ENCODE measurements at places on chromosomes 6 and 20.

GRCh38 chr20:24584078-24584477 is 114.6 kb downstream of the SYNDIG1 start:
- H3K36me3 ChIP-seq = no peaks in the 10 kb centered on the region
- DNase-seq = no peak
- H3K27me3 ChIP-seq = no peaks in the 10 kb centered on the region
- H3K27ac ChIP-seq = no peak overlapping the region
- no peak overlapping the region for H3K4me3 ChIP-seq

- no peak for DNase-seq
- H3K36me3 ChIP-seq = peaks cover 4% of the 10 kb centered on the region
- peaks cover 6% of the 10 kb centered on the region for H3K4me1 ChIP-seq
- no peaks in the 10 kb centered on the region for H3K27me3 ChIP-seq
Observed at GRCh38 chr20:7174554-7174953, 407.1 kb downstream of the BMP2 start.

- H3K4me3 ChIP-seq = peak overlapping the region; percentile 96
- H3K36me3 ChIP-seq = no peaks in the 10 kb centered on the region
- peak; percentile 74 for DNase-seq
- no peaks in the 10 kb centered on the region for H3K4me1 ChIP-seq
- H3K27ac ChIP-seq = peak overlapping the region; percentile 43
Observed at GRCh38 chr6:28838289-28838633, 85.5 kb downstream of the TRIM27 start.

- H3K4me3 ChIP-seq = no peak overlapping the region
- no peak overlapping the region for H3K27ac ChIP-seq
- DNase-seq = no peak
- no peaks in the 10 kb centered on the region for H3K27me3 ChIP-seq
- no peaks in the 10 kb centered on the region for H3K36me3 ChIP-seq
Observed at GRCh38 chr20:14667226-14667625, 329.8 kb upstream of the FLRT3 start.

- DNase-seq = no peak
- no peak overlapping the region for H3K4me3 ChIP-seq
- H3K27ac ChIP-seq = no peak overlapping the region
- no peaks in the 10 kb centered on the region for H3K4me1 ChIP-seq
- no peaks in the 10 kb centered on the region for H3K27me3 ChIP-seq
- H3K36me3 ChIP-seq = peaks cover 3% of the 10 kb centered on the region
Observed at GRCh38 chr6:30903236-30903635, 4.8 kb upstream of the GTF2H4 start.

DNA sequence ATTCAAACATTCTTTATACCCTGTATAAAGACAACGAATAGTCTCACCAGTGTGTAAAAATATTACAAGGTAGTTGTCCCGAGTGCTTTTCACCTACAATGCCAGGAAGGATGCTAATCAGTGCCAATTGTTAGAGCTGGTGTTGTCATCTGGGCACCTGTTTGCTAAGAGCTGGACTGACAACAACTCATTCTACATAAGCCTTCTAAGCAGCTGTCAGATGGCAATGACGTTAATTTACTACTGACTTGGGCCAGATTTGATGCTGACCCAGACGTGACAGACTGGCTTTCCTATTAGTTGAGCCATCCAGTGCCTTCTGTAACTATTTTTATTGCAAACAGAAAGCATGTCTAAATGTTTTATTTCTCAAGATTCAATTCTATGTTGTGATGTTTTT is 355.2 kb downstream of the ADGRB3 start:
- H3K27me3 ChIP-seq = no peaks in the 10 kb centered on the region
- DNase-seq = no peak
- peaks cover 5% of the 10 kb centered on the region for H3K4me1 ChIP-seq
- H3K4me3 ChIP-seq = no peak overlapping the region
- no peaks in the 10 kb centered on the region for H3K36me3 ChIP-seq

- DNase-seq = no peak
- H3K4me3 ChIP-seq = no peak overlapping the region
- no peaks in the 10 kb centered on the region for H3K27me3 ChIP-seq
Observed at GRCh38 chr20:60967431-60968316, 284.4 kb upstream of the CDH4 start.

- no peaks in the 10 kb centered on the region for H3K27me3 ChIP-seq
- H3K27ac ChIP-seq = no peak overlapping the region
- DNase-seq = no peak
- H3K36me3 ChIP-seq = no peaks in the 10 kb centered on the region
Observed at GRCh38 chr6:32079566-32080290, 29.4 kb downstream of the TNXB start.

GRCh38 chr6:46893648-46894047 is 28.1 kb downstream of the ADGRF5 start:
- no peak for DNase-seq
- no peaks in the 10 kb centered on the region for H3K4me1 ChIP-seq
- H3K27me3 ChIP-seq = no peaks in the 10 kb centered on the region
- no peak overlapping the region for H3K4me3 ChIP-seq

- no peak for DNase-seq
- H3K27ac ChIP-seq = no peak overlapping the region
- H3K4me3 ChIP-seq = no peak overlapping the region
- H3K27me3 ChIP-seq = no peaks in the 10 kb centered on the region
- no peaks in the 10 kb centered on the region for H3K4me1 ChIP-seq
Observed at GRCh38 chr6:156167625-156168071, 609.5 kb upstream of the ARID1B start.

DNA sequence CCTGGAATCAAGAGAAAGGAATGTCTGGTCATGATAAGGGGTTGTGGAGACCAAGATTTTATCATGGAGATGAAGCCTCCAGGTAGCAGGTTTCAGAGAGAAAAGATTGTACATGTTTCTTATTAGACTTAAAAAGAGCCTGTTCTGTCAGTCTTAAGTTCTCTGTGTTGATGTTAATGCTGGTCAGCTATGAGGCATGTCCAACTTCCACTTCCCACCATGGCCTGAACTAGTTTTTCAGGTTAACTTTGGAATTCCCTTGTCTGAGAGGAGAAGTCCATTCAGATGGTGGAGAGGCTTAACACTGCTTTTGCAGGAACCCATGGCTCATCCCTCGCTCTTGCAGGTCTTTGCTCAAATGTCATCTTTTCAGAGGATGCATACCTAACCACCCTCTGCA is 27.5 kb upstream of the TAB2 start:
- no peak for DNase-seq
- H3K27me3 ChIP-seq = no peaks in the 10 kb centered on the region
- no peaks in the 10 kb centered on the region for H3K4me1 ChIP-seq
- no peak overlapping the region for H3K27ac ChIP-seq
- H3K36me3 ChIP-seq = no peaks in the 10 kb centered on the region

GRCh38 chr20:63442100-63442493 is 30.4 kb downstream of the KCNQ2 start:
- H3K36me3 ChIP-seq = no peaks in the 10 kb centered on the region
- no peaks in the 10 kb centered on the region for H3K4me1 ChIP-seq
- DNase-seq = peak; percentile 74
- H3K27ac ChIP-seq = no peak overlapping the region
- H3K27me3 ChIP-seq = no peaks in the 10 kb centered on the region

- H3K4me3 ChIP-seq = no peak overlapping the region
- no peaks in the 10 kb centered on the region for H3K4me1 ChIP-seq
- no peak overlapping the region for H3K27ac ChIP-seq
- H3K27me3 ChIP-seq = no peaks in the 10 kb centered on the region
- no peak for DNase-seq
Observed at GRCh38 chr6:159012201-159012600, 12.2 kb upstream of the RSPH3 start.

GRCh38 chr6:108350528-108350927 is 55.7 kb downstream of the AFG1L start:
- no peak overlapping the region for H3K4me3 ChIP-seq
- no peaks in the 10 kb centered on the region for H3K4me1 ChIP-seq
- H3K27me3 ChIP-seq = no peaks in the 10 kb centered on the region
- H3K36me3 ChIP-seq = no peaks in the 10 kb centered on the region

DNA sequence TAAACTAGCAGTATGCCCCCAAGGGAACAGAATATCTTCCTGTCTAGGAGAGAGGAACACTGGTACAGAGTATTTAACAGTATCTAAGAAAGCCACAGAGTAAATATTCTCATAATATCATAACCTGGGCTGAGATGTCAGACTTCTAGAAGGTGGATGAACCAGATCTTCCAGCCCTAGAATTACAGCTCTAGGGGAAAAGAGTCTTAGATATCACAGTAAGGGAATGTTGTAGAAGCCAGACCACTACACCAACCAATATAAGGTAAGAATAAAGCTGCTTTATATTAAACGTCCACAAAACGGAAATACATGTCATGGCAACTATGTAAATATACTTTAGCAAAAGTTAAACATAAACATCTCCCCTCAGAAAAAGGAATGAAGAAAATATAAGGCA is 12.4 kb downstream of the SERINC1 start:
- DNase-seq = no peak
- no peak overlapping the region for H3K4me3 ChIP-seq
- H3K4me1 ChIP-seq = peaks cover 11% of the 10 kb centered on the region
- H3K27ac ChIP-seq = no peak overlapping the region
- no peaks in the 10 kb centered on the region for H3K27me3 ChIP-seq
- no peaks in the 10 kb centered on the region for H3K36me3 ChIP-seq

- H3K4me3 ChIP-seq = no peak overlapping the region
- no peak overlapping the region for H3K27ac ChIP-seq
Observed at GRCh38 chr6:133764008-133764753, 124.7 kb upstream of the TCF21 start.

GRCh38 chr20:12860619-12861247 is 148.0 kb upstream of the SPTLC3 start:
- no peak overlapping the region for H3K4me3 ChIP-seq
- H3K27ac ChIP-seq = no peak overlapping the region
- no peaks in the 10 kb centered on the region for H3K36me3 ChIP-seq
- H3K27me3 ChIP-seq = no peaks in the 10 kb centered on the region

DNA sequence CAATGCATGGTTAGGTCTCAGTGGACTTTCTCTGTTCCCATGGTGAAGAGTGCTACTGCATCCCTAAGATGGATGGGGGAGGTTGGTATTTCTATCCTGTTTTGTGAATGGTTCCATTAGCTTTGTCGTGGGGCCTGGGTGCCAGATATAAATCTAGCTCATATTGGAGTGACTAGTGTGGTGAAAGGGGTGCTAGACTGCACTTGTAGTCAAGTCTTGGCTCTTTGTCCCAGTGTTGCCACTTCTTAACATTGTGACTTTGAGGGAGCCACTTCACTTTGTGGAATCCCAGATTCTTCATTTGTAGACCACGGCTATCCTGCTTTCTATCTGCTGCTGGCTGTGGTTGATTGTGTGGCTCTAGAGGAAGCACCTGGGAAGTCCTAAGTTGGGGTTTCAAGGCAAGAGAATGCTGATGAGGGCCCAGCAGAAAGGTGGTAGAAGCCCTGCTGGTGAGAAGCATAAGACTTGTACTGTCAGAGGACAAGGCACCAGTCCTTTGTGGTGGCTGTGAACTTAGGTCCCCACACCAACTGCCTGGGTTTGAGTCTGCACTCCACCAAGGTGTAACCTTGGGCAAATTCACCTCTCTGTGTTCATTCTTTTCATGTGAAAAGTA is 44.1 kb downstream of the VAPB start:
- no peak overlapping the region for H3K27ac ChIP-seq
- H3K4me3 ChIP-seq = no peak overlapping the region

- H3K36me3 ChIP-seq = peaks cover 3% of the 10 kb centered on the region
- peaks cover 12% of the 10 kb centered on the region for H3K4me1 ChIP-seq
- no peak overlapping the region for H3K27ac ChIP-seq
- no peak for DNase-seq
- H3K4me3 ChIP-seq = no peak overlapping the region
Observed at GRCh38 chr20:13486694-13487093, 152.0 kb downstream of the TASP1 start.

- H3K36me3 ChIP-seq = no peaks in the 10 kb centered on the region
- peaks cover 81% of the 10 kb centered on the region for H3K27me3 ChIP-seq
- peak overlapping the region; percentile 44 for H3K4me3 ChIP-seq
- no peak overlapping the region for H3K27ac ChIP-seq
- DNase-seq = peak; percentile 58
- H3K4me1 ChIP-seq = peaks cover 18% of the 10 kb centered on the region
Observed at GRCh38 chr6:108134213-108134970, 31.4 kb upstream of the NR2E1 start.

DNA sequence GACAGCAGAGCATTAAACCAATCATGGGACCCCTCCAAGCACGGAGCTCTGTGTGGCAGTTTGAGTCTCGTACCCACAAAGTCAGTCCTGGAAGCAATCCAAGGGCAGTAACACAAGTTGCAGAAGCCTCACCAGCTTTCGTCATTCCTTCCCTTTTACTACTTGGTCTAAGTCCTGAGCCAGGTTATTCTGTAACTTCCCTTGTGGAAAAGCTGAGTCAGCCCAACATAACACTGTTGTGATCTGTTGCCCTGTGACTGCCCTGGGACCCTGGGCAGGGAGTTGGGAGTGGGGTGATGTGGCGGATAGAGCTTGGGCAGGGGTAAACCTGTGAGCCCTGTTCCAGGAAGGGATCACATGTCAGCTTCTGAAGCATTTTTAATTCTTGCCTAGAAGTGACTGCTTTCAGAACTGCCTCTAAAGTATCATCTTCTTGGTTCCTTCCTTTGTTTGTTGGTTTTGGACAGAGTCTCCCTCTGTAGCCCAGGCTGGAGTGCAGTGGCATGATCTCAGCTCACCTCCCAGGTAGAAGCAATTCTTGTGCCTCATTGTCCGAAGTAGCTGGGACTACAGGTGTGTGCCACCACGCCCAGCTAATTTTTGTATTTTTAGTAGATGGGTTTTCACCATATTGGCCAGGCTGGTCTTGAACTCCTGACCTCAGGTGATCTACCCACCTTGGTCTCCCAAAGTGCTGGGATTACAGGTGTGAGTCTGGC is 183.7 kb upstream of the JAG1 start:
- no peak for DNase-seq
- no peaks in the 10 kb centered on the region for H3K36me3 ChIP-seq
- H3K27ac ChIP-seq = no peak overlapping the region
- no peaks in the 10 kb centered on the region for H3K4me1 ChIP-seq
- H3K27me3 ChIP-seq = no peaks in the 10 kb centered on the region

- H3K4me3 ChIP-seq = no peak overlapping the region
- no peak overlapping the region for H3K27ac ChIP-seq
- H3K36me3 ChIP-seq = no peaks in the 10 kb centered on the region
Observed at GRCh38 chr20:3447321-3447720, 23.5 kb upstream of the ATRN start.

DNA sequence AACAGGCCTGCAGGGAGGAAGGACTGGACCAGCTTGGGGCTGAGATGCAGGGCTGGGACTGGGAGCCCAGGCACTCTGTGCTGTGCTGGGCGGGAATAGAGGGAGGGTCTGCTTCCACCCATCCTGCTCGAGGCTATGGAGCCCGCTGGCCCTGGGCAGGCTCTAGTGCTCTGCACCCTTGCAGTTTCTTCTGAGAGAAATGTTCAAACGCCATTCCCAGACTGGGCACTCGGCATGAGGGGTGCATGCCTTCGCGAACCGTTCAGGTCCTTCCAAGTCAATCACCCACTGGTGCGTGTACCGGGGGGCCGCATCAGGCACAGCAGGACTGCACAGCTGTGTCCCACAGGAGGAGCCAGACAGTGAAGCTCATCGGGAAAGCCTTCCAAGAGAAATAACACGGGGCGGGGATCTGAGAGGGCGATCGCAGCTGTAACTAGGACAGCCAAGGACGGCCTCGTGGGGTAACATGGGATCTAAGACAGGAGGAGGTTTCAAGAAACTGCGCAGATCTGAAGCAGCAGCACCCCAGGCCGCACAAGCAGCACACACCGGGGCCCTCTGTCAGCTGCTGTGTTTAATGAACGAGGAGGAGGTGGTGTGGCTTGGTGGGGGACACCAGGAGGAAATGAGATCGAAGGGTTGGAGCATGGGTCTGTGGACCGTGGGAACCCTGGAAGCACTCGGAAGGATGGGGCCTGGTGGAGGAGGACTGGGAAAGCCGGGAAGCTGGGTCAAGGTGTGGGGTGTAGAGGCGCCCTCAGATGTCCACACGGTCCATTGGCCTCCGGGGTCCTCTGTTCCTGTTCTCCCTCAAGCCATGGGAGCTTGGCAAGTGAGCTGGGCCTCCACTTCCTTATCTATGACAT is 26.1 kb upstream of the PYGB start:
- no peaks in the 10 kb centered on the region for H3K4me1 ChIP-seq
- no peak overlapping the region for H3K27ac ChIP-seq
- H3K4me3 ChIP-seq = no peak overlapping the region
- DNase-seq = no peak

Measured in GM23338 (cell line).